Thyroid gland (tissue), 4 donors: ENCODE measurements at places on chromosomes 5 and 9. TPM values are rescaled to one million over a fixed set of nuclear protein-coding genes. Genes with fewer than 3 reads are reported as not detected.

The PTGS1 gene
- total RNA-seq = 3.9 TPM

The SLC45A2 gene
- not detected for total RNA-seq

DNA sequence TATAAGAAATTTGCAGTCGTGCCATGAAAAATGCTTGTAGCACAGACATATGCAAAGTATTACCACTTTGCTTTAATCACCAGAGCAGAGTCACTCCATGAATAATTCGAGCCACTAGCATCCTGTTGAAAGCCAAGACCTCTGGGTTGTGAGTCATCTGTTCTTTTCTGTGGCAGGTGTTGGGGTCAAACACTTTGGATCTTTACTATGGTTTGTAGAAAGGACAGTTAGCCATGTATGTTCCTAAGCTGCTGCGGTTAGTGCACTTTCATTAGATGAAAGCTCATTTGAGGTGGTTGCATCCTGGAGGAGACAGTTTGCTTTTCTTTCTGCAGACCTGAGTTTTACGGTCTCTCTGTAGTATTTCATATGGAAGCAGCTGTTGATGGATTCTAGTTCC is 223.7 kb downstream of the DMRT2 start:
- H3K27me3 ChIP-seq = no peaks in the 10 kb centered on the region
- no peaks in the 10 kb centered on the region for H3K4me1 ChIP-seq
- H3K4me3 ChIP-seq = no peak overlapping the region
- no peak overlapping the region for H3K27ac ChIP-seq

DNA sequence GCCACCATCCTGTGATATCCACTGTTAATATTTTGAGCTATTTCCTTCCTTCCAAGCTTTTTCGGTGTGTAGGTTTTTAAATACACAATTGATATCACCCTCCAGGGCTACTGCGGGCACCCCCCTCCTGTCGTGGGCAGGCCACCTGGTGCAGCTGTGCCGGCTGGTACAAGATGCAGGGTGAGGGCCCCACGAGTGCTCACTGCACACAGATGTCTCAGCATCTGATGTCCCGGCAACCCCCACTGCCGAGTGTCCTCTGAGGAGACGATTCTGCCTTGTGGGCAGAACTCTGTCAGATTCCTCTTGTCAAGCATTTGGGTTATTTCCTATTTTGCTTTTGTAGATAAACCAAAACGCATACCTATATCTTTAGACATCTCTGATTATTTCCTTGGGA is 25.1 kb downstream of the CACNA1B start:
- no peak overlapping the region for H3K27ac ChIP-seq
- no peaks in the 10 kb centered on the region for H3K27me3 ChIP-seq
- no peaks in the 10 kb centered on the region for H3K4me1 ChIP-seq
- no peak for DNase-seq

DNA sequence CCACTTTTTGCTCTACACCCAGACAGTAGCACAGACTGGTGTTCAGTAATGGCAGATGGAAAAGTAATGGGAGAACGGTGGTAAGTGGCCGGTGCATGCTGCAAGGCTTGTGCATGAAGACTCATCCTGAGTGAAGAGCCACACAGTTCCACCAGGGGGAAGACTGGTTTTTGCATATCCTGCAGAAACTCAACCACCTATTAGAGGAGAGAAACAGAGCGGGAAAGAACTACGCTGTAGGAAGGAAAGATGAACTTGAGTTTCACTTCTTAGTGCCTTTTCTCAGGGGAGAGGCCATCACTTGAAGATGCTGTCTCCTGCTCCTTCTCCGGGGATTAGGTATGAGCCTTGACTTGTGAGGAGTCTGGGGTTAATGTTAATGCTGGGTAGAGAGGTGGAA is 9.4 kb upstream of the PRSS3 start:
- no peak overlapping the region for H3K4me3 ChIP-seq
- H3K36me3 ChIP-seq = no peaks in the 10 kb centered on the region
- H3K27me3 ChIP-seq = no peaks in the 10 kb centered on the region
- no peak for DNase-seq

GRCh38 chr5:31741496-31741895 is 102.6 kb downstream of the PDZD2 start:
- DNase-seq = peak; percentile 33

- no peak for DNase-seq
- peaks cover 64% of the 10 kb centered on the region for H3K36me3 ChIP-seq
- H3K4me3 ChIP-seq = no peak overlapping the region
- no peaks in the 10 kb centered on the region for H3K4me1 ChIP-seq
Measured at GRCh38 chr9:127504887-127505251, 53.6 kb downstream of the LRSAM1 start.
